ENCODE measurements at places on chromosomes 5 and 9. TPM values are rescaled to one million over a fixed set of nuclear protein-coding genes. Genes with fewer than 3 reads are reported as not detected.

DNA sequence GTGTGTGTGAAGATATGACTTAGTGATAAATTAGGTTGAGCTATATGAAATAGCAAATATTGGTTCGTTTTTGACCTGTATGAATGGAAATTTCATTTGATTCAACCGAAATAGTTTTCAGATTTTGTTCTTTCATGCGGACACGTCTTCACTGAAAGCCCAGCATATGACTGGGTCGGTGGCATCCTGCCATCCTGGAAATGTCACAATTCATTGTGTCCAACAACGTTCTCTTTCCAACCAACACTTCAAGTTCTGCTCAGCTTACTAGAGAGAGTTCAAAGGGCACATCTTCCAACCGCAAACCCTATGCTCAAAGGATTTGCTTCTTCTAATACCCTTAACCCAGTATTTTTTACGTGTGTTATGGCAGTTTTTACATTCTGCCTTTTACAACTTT, 252.5 kb downstream of the NTRK2 start:
- no peak for DNase-seq

Gene FAM151B
- 1.4 TPM for polyA plus RNA-seq

Gene LOX
- 8.5 TPM for polyA plus RNA-seq

DNA sequence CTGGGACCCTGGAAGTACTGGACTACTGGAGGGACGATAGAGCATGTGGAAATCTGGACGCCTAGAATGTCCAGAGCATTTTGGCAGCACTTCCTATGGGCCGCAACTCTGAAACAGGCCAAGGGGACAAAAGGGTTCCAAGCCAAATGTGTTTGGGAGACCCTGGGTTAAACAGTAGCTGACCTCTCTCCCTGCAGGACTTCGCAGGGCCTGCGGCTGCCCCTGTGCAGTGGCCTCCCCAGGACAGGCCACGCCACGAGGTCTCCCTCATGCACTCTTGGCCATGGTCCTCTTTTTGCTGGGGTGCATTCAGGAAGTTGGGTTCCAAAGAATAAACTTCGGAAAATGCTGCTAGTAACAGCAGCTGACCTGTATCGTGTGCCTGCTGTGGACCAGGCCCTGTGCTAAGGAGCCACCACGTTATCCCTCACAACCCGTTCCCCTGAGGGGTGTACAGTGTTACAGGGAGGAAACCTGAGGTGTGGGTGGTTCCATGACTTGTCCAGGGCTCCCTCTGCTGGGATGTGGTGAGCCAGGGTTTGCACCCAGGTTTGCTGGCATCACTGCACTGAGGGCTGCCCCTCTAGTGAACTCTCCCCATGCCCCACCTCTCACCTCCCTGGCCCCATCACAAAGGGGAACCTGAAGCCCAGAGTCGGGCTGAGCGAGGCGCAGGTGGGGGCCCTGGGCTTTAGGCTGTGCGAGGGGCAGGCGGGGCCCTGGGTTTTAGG, 79.4 kb downstream of the AMBP start:
- peak; percentile 11 for DNase-seq

Gene RGP1
- 8.1 TPM for polyA plus RNA-seq

GRCh38 chr5:165137701-165138100, 1632.3 kb downstream of the MAT2B start:
- DNase-seq: no peak

Gene ALDH1A1
- polyA plus RNA-seq: 201 TPM
